ENCODE measurements at places on chromosomes 1 and 21.

DNA sequence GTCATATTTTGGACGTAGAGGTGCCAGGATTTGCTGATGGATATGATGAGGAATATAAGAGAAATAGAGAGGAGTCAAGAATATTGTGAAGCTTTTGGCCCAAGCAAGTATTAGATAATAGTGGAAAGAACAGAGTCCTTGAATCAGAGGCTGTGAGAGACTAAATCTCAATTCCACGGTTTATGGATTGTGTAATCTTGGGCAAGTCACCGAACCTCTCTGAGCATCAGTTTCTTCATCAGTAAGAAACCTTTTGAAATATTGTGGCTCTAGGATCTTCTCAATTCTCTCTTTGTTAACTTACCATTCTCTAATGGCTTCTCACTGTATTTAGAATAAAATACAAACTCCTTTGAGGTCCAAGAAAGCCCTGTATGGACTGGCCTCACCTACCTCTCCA, 77.6 kb downstream of the RPS6KA1 start:
- DNase-seq: no peak

DNA sequence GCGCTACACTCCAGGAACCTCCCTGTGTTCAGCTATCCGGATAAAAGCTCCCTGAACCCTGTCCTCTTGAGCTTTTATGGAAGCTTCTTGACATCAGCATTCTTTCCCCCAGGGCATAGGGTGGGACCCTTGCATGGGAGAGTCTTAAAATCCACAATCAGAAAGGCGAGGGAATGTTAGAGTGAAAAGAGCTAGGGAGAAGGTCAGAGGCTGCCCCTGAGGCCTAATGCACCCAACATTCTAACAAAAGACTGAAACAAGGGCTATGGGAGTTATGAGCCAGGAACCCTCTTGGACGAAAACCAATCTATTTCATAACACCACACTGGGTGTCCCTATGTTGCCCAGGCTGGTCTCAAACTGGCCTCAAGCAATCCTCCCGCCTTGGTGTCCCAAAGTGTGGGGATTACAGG, 36.7 kb downstream of the NEK2 start:
- DNase-seq: no peak

DNA sequence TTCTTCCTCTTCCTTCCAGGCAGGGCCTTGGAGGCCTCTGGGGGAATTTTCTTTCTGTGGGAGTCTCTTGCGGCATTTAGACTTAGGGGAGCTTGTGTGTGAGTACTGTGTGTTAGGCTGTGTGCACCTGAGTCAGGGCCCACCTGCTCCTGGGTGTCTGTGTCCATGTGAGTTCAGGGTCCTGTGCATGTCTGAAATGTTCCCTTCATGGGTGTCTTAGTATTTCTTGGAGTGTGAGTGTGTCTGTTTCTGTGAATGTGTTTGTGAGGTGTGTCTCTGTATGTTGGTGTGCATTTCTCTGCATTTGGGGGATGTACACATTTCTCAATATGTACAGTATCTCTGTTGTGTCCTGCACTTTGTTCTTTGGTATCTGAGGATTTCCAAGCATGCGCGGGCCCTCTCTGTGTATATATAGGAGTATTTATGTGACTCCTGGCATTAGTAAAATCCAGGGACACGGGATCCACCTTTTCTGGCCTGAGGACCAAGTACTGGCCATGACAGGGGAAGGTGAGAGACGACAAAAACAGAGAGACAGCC, 2.4 kb downstream of the TFAP2E start:
- DNase-seq: no peak

GRCh38 chr1:47209091-47209490, 19.3 kb upstream of the PDZK1IP1 start:
- DNase-seq: no peak

GRCh38 chr1:44366371-44366975, 11.4 kb upstream of the ERI3 start:
- DNase-seq: no peak

- DNase-seq: no peak
These were observed 685.3 kb upstream of the CHRM3 start for GRCh38 chr1:238701024-238701423.

GRCh38 chr1:77412820-77413530, 131.2 kb downstream of the AK5 start:
- DNase-seq: no peak

DNA sequence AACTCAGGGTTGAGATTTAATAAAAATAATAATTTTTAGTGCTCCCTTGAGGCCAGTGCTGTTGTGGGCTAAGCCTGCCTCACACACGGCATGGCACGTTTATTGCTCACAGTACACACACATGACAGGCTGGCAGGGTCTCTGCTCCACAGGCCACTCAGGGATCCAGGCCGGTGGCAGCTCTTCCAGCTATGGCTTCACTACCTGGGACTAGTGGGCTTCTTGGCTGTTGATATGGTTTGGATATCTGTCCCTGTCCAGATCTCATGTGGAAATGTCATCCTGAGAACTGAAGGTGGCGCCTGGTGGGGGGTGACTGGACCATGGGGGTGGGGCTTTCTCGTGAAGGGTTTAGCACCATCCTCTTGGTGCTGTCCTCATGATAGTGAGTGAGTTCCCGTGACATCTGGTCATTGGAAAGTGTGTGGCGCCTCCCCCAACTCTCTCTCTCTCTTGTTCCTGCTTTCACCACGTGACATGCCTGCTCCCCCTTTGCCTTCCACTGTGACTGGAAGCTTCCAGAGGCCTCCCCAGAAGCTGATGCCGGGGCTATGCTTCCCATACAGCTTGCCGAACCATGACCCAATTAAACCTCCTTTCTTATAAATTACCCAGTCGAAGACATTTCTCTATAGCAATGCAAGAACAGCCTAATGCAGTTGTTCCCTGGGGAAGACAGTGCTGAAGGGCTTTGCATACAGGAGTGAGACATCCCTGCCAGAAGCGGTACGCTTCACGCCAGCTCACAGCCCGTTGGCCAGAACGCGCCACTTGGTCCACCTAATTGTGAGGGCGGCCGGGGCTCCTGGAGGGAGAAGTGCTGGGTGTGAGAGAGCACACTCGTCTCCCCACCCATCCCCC, 226.9 kb upstream of the C1orf174 start:
- no peak for DNase-seq

DNA sequence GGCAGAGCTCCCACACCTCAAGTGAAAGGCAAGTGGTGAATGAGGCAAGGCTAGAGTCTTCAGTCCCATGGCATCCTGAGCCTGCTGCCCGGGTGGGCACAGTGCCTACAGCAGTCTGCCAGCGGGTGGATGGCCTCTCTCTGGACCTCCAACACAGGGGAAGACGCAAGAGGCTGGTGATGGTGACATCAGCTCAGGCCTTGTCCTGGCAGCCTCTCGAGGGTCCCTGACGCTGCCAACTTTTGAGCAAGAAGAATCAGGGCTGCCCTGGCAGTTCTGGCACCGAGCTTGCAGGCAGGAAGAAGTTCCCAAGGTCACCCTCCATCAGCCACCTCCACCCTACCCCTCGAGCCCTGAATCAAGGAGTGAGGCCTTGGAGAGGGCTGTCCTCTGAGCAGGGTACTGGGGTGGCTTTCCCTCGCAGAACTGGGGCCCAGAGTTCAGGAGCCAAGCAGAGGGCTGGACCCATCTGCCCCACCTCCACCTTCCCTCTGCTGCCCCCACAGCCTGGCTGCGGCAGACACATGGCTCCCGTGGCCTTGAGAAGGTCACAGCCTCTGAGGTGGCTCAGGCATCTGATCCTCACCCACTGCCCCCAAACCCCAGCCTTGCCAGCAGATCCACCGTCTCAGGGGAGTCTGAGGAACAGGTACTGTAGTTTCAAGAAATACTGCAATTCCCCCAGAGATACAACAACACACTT, 5.8 kb downstream of the RAP1GAP start:
- DNase-seq: no peak

DNA sequence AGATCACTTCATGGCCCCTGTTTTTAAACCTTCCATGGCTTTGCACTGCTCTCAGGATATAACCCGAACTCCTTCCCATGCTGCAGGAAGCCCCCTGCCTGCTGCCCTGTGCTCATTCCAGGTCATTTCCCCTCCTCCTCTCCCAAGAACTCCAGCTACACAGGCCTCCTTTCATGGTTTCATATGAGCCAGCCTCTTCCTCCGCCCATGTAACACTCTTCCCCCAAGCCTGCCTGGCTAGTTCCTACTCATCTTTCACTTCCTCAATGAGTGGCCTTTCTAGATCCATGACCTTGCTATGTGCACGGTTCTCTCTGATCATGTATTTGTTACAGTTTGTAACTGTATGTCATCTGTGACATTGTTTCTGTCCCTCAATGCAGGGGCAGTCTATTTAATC, 3.1 kb upstream of the NCF2 start:
- DNase-seq: no peak
